ENCODE measurements at places on chromosomes 5 and 9.

DNA sequence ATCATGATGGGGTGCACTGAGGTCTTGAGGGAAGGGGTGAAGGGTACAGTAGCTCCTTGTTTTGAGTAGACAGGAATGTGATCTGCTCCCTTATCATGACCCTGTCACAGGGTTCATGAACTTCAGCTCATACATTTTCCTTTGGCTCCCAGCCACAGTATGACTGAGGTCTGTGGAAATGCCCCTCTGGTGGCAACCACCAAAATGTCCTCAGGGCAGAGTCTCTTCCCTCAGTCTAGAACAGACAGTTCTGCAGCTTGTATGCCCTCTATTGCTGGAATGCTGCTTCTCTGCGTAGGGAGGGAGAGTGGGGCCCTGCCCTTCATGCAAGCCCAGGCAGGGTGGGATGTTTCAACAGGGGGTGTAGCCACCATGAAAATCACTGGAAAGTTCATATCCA is 53.8 kb upstream of the SNCAIP start:
- DNase-seq = no peak

DNA sequence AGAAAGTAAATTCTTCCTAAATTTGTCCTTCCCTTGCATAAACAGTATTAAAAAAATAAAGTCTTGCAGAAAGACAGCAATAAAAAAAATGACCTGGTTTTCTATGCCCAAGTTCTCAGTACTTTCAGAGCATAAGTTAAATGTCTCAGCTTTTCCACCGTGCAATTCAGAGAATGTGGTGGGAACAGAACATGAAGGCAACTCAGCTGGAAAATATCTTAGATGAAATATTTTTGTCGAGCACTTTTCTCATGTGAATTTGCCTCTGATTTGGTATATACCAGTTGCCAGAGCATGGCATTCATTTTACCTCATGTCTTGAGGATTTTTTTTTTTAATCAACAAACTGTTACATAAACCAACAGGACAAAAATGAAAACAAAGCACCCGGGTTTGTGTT is 176.1 kb downstream of the CETN3 start:
- no peak for DNase-seq

GRCh38 chr5:148145916-148146315 is 22.4 kb upstream of the SPINK14 start:
- DNase-seq = no peak

- DNase-seq = no peak
Measured at GRCh38 chr5:54902791-54903473, 82.5 kb downstream of the ESM1 start.

GRCh38 chr5:118894709-118895108 is 93.6 kb downstream of the DTWD2 start:
- no peak for DNase-seq
